ENCODE measurements at places on chromosomes 16 and 17.
A peak's percentile ranks its signal among the peaks of the same experiment; 100 is the strongest.

DNA sequence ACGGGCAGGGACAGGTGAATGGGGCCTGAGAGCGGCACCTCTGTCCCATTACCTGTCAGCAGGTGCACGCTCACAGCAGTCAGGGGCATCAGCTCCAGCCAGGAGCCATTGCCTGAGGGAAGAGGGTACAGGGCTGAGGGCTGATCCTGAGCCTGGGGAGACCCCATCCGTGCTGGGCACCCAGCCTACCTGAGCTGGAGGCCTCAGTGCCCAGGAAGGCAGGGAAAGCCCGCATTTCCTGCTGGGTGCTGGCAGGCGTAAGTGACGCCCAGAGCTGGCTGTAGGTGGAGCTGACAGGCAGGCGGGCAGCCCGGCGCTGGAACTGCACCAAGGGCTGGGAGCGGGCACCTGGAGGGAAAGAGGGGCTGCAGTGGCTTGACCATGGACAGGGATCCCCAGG, 7.4 kb downstream of the FAM171A2 start:
- no peak for DNase-seq

DNA sequence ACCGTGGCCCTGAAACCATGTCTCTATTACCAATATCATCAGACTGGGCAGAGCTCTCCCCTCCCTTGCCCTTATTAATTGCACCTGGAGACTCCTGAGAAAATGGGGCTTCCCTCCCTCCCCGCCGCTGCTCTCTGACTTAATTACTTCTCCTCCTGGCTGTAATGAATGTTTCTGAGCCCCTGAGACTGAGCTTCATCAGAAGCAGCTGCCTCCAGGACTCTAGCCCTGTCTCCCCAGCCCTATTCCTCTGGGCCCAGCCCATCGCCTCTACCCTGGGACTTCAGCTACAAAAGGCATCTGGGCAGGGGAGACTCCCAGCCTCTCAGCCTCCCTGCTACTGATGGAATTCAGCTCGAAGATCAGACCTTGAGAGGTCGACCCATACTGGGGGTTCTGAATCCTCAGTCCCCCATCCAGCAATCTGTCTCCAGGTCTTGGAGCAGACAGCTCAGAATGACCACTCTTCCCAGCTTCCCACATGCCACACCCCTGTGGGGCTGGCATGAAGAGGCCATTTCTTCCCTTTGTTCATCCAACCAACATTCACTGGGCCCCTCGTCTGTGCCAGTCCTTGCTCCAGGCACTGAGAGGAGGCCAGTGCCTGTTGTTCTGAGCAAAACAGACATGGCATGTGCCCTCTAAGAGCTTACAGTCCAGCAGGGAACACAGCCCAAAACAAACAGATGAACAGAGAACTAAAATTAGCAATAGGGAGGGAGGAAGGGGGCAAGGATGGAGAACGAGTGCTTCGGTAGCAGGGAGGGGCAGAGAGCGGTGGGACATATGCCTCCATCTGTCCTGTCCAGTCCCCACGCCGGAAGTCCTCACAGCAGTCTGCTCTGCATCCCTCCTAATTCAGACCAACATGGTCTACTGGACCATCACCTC, 17.0 kb upstream of the NAGS start:
- no peak for DNase-seq

- no peak for DNase-seq
Measured at GRCh38 chr16:5560084-5560483, 462.5 kb upstream of the EEF2KMT start.

DNA sequence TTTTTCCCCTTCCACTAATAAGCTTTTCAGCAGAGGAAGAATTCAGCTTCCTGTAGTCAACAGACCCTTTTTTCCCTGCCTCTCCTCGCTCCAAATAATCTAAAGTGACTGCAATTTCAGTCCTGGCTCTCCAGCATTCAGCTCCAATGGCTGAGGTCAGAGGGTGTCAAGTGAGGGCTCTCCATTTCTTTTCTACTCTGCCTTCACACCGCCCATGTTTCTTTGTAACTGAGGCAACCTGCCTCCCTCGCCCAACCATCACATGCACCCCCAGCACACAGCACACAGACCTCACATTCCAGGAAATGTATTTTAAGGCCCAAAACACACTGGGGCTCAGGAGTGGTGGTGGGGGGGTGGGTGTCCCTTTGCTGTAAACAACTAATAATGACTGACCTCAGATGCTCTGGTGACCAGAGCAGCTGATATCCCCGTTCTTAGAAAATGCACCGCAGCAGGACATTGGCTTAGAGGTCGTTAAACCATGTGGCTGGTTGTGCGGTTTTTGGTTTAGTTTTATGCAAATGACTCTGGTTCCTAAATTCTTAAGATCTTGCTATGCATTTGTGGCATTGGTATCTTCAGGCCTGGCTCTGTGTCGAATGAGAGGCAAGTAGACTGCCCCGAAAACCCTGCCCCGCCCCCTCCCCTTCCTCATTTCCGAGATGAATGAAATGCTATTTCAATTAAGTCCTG, 203.6 kb downstream of the ZFHX3 start:
- no peak for DNase-seq

GRCh38 chr16:83253521-83253920, 554.3 kb upstream of the HSBP1 start:
- no peak for DNase-seq

DNA sequence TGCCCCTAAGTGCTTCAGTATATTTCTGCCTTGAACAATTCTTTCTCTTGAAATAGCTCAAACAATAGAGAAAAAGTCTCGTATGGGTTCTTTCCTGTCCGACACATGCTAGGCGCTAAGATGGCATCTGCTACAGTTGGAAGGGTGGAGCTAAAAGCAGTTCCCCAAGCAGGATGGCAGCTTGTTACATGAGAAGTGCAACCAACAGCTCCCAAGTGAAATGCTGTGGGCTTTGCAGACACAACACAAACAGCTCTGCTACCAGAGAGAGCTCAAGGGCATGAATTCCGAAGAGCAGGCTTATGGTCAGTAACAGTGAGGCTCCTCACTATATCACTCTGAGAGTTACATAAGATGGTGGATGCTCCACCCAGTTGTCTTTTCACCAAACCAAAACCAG, 83.8 kb downstream of the VPS53 start:
- no peak for DNase-seq

DNA sequence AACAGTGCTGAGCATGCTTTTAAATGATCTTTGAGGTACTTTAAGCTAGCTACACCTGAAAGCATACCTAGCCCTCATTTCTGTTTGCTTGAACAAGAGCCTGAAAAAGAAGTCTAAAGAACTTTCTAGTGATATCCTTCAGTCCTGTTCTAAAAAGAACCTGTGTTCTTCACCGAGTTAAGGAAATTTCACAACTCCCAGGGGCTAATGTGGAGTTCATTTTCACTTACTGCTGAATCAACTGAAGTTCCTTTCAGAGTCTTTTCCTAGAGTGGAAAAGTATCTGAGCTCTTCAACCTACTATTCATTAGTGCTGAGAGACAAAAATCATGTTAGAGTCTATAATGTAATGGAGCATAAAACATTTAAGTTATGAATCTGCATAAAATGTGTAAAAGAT, 66.9 kb downstream of the CHD9 start:
- DNase-seq = no peak

DNA sequence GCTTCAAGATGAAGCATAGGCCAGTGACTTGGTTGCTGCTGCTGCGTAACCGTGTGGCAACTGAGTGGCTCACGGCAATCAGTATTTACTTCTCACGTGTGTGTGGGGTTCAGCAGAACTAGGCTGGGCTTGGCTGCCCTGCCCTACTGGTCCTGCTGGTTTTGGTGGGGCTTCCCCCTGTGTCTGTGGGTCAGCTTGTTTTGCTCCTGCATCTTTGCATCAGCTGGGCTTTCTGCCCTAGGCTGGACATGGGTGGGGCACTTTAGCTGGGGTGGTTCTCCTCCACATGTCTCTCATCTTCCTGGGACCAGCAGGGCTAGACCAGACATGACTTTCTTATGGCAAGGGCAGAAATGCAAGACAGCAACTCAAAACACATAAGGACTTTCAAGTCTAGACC, 550.5 kb downstream of the MAF start:
- no peak for DNase-seq

- DNase-seq = no peak
Measured at GRCh38 chr17:81550830-81551457, 1.2 kb downstream of the FAAP100 start.

GRCh38 chr17:13943909-13944308, 125.4 kb upstream of the COX10 start:
- no peak for DNase-seq

DNA sequence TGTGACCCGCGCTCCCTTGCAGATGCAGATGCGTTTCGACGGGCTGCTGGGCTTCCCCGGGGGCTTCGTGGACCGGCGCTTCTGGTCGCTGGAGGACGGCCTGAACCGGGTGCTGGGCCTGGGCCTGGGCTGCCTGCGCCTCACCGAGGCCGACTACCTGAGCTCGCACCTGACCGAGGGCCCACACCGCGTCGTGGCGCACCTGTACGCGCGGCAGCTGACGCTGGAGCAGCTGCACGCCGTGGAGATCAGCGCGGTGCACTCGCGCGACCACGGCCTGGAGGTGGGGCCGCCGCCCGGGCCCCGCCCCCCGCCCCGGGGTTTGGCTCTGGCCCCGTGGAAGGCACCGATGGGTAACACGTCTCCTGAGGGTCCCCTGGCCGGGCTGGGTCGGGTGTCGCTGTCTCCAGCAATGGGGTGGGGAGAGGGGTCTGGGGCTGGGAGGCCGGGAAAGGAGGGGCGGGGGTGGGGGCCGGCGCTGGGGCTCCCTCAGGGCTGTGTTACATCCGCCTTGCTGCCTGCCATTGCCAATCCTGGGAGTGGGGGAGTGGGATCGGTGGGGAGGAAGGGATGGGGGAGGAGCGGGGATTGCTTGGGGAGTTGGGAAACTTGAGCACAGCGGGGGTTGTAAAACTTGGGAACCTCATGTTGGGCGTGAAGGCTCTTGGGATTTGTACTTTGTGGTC, 737 bp downstream of the NUDT16L1 start:
- DNase-seq = peak; percentile 21

DNA sequence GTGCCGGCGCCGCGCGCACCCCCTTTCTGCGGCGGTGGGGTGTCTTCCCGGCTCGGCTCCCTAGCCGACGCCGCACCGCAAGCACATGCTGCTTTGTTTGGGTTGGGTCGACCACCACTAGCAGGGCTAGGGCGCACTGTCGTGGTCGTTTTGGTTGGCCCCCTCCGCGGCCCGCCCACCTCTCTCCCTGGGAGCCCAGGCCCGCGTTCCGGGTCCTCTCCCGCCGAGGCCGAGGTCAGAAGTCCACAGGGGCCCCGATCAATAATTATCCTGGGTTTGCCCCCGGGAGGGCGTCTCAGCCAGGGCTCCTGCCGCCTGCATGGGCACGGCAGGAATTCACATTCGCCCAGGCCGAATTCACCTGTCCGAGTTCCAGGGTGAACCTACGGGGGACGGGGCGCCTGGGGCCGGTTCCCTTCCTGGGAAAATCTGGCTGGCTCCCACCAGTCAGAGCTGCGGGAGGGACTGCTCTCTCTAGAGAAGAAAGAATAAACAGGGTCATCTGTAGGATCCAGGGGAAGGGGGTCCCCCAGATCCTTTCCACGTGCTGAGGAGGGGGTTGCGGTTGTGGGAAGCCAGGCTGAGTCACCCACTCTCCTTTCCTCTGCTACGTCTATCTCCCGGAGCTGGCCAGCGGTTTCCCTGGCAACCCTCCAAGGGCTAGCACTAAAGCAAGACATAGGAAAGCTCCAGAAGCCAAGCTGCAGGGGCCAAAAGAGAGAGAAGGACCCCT, 584 bp upstream of the STAT5B start:
- no peak for DNase-seq

- DNase-seq = no peak
Measured at GRCh38 chr17:6392609-6393350, 42.1 kb downstream of the AIPL1 start.

GRCh38 chr17:62134397-62134796, 69.3 kb upstream of the MED13 start:
- DNase-seq = no peak

DNA sequence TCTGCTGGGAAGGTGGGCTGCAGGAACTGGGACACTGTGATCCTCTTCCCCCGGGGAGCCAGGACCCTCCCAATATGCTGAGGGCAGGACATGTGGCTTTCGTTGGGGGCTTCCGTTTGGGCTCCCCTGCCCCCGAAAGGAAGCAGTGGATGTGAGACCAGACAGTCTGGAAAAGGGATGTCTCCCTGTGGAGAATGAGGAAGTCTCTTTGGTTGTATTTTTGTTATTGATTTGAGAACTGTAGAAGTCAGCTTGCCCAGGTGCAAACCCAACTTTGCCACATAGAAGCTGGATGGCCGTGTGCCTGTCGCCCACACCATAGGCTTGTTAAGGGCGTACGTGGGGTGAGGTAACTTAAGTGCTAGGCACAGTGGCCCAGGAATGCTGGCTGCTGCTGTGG, 18.8 kb downstream of the LLGL2 start:
- DNase-seq = no peak

- DNase-seq = no peak
Measured at GRCh38 chr17:42386777-42387657, 1.2 kb downstream of the STAT3 start.

DNA sequence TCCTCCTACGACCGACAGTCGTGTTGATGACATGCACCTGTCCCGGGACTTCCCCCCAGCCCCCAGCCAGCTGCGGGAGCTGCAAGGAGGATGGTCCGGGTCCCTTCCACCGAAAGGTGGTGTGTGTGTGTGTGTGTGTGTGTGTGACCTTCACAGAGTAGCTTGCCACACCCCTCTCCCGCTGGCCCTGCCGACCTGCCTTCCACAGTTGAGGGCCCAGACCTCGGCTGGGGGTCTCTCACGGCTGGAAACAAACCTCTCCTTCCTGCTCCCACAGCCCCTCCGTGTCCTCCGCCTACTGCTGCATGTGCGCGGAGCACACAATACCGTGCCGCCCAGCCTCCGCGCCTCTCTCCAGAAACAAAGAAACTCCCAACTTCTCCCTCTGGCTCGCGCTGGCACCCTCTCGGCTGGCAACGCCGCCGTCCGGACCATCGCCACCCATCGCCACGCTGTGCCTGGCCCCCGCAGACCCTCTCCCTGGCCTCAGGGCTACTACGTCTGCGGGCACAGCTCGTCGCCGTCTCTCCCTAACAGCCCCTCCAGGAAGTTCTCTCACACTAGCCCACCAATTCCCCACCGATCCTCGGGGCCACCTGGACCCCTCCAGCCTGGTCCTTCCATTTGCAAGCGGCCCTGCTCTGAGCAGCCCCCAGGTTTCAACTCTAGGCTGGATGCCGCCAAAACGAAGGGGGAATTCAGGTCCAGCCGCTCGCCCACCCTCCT, 81.2 kb downstream of the TIMM22 start:
- no peak for DNase-seq

DNA sequence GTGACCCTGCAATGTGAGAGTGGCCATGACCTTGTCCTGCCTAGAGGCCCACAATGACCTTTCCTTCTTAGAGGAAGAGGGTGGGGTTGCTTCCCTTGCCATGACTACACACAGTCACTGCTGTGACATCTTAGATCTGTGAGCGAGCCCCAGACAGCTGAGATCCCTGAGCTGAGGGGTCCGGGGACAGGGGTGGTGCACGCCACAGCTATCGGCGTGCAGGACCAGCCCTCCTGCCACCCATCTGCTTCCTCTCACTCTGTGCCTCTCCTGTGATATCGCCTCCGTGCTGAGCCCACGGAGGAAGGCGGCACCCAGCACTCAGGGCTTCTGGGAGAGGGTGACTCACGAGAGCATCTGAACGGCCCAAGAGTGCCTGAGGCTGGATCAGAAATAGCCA, 35.2 kb downstream of the KIAA0513 start:
- DNase-seq = no peak

- no peak for DNase-seq
Measured at GRCh38 chr17:73942703-73943415, 260.6 kb upstream of the RPL38 start.
